ENCODE measurements at places on chromosomes 1 and 21.

GRCh38 chr1:20282533-20282932 lies 8.1 kb upstream of the VWA5B1 start:
- no peak for DNase-seq

DNA sequence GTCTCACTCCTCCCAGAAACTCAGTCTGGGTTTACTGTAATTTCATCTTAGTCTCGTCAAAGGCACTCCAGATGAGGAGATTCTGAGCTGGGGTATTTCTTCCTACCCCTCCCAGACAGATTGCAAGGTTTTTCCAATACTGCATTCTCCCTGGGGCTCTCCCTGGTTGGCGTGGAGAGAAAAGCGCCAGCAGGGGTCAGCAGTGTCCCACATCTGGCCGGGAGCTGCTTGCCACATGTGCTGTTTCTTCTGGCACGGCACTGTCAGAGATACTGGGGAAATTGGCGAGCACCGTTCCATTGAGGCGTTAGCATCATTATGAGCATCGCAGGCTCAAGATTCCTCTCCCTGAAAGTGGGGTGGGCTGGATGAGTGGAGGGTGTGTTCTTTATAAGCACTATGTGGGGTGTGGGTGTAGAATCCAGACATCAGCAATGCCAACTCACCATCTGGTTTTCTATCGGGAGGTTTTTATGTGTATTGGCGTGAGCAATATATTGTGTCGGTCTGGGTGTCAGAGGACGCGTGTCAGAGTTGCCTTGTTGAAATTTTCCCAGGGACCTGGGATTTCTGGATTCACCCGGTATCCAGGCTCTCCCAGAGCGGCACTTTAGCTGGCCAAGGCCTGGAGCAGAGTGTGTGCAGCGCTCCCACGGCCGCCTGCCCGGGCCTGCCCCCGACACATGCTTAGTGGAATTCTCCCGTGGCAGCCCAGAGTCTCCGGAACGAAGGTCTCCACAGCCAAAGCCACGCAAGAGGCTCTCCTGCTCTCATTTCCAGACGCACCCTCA lies 8.0 kb upstream of the NAV1 start:
- peak; percentile 35 for DNase-seq

- no peak for DNase-seq
These were observed 448.1 kb upstream of the B3GALT2 start for GRCh38 chr1:193634470-193634869.

- DNase-seq, result no peak
These were observed 58.1 kb upstream of the CCDC190 start for GRCh38 chr1:162919034-162919433.

DNA sequence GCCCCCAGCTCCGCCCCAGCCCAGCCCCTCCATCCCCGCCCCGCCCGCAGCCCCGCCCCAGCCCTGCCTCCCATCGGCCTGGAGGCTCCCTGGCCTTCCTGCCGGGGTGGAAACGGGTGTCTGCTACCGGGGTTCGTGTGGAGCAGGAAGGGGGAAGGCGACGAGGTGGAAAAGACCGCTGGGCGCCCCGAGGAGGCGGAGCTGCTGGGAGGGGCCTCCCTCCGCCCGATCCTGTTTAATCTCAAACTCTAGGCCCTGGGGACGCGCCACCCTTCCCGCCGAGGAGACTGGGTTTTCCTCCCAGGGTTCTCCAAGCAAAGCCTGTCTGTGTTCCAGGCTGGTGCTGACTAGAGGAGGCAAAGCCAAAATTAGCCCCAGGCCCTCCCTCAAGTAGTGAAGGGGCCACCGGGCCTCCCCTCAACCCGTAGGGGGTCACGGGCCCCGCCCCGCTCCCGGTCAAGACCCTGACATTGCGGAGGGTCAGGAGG lies 16.2 kb upstream of the TTLL10 start:
- DNase-seq, result peak; percentile 65

GRCh38 chr1:118188411-118188810 lies 3.4 kb upstream of the SPAG17 start:
- no peak for DNase-seq

Measured in stimulated activated naive CD8-positive, alpha-beta T cell treated with anti-CD3 and anti-CD28 coated beads, Interleukin-15, amount 100 ng/mL, for 72 hours (primary cell).